ENCODE measurements at places on chromosomes 6 and 20. TPM values are rescaled to one million over a fixed set of nuclear protein-coding genes. Genes with fewer than 3 reads are reported as not detected.
A peak's percentile ranks its signal among the peaks of the same experiment; 100 is the strongest.

The BPIFB1 gene
- not detected for total RNA-seq

- no peaks in the 10 kb centered on the region for H3K27me3 ChIP-seq
- no peak overlapping the region for H3K27ac ChIP-seq
- no peak overlapping the region for H3K4me3 ChIP-seq
- H3K36me3 ChIP-seq, result no peaks in the 10 kb centered on the region
These were observed 88.8 kb downstream of the CD83 start for GRCh38 chr6:14206391-14206790.

GRCh38 chr6:113412589-113413357 is 444.4 kb upstream of the MARCKS start:
- no peak for DNase-seq
- no peaks in the 10 kb centered on the region for H3K27me3 ChIP-seq
- no peak overlapping the region for H3K4me3 ChIP-seq
- H3K4me1 ChIP-seq, result peaks cover 6% of the 10 kb centered on the region
- no peak overlapping the region for H3K27ac ChIP-seq

- no peak for DNase-seq
- H3K27ac ChIP-seq, result no peak overlapping the region
- peaks cover 3% of the 10 kb centered on the region for H3K4me1 ChIP-seq
- peak overlapping the region; percentile 40 for H3K4me3 ChIP-seq
These were observed 11.5 kb downstream of the SLC2A10 start for GRCh38 chr20:46720776-46721425.

GRCh38 chr6:42978487-42978838 is 518 bp downstream of the PEX6 start:
- H3K4me1 ChIP-seq, result peaks cover 28% of the 10 kb centered on the region
- peaks cover 14% of the 10 kb centered on the region for H3K27me3 ChIP-seq
- peak overlapping the region; percentile 93 for H3K4me3 ChIP-seq
- DNase-seq, result no peak

The FUT9 gene
- total RNA-seq, result 5.7 TPM

GRCh38 chr20:11350126-11351005 is 567.3 kb upstream of the BTBD3 start:
- H3K27ac ChIP-seq, result no peak overlapping the region
- DNase-seq, result no peak
- H3K36me3 ChIP-seq, result no peaks in the 10 kb centered on the region
- no peaks in the 10 kb centered on the region for H3K4me1 ChIP-seq
- no peaks in the 10 kb centered on the region for H3K27me3 ChIP-seq

DNA sequence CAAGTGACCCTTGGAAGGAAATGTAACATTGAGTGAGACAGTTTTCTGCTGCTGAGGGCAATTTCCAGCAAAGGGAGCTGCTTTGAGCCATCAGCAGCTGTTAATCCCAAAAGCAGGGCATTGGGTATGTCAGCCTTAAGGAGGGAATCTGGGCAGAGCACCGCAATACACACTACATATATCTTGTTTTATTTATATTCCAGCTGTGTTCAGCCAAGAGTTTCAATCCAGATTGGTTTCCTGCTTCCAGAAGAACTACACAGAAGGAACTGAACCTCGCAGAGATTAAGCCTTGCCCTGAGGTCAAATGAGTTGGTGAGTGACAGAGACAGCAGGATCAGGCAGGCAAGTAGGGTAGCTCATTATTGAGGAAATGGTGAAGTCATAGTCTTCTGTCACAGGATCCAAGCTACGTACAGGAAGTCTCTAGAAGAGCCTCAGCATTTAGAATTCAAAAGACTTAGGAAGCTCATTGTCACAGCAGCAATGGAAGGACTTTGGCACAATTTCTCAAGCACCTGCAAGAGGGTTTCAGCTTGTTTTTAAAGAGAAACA is 109.9 kb upstream of the HEY2 start:
- no peak overlapping the region for H3K4me3 ChIP-seq
- H3K36me3 ChIP-seq, result peaks cover 5% of the 10 kb centered on the region
- H3K27me3 ChIP-seq, result peaks cover 3% of the 10 kb centered on the region
- no peak for DNase-seq

DNA sequence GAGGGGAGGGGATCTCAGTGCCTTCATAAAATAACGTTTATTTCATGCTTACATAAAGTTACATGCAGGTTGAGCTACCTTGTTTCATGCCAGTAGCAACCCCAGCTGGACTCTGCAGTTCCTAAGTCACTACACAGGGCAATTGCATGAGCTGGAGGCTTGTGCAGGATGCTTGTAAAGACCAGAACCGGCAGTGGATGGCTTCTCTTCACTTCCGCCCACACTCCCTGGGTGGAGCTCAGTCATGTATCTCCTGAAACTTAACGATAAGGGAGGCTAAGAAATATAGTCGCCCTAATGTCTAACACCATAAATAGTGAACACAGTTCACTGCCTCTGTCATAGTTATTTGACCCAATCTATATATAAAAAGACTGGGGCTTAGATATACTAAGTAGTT is 99.4 kb upstream of the RAB32 start:
- no peak for DNase-seq
- H3K27me3 ChIP-seq, result no peaks in the 10 kb centered on the region
- no peaks in the 10 kb centered on the region for H3K36me3 ChIP-seq
- H3K4me1 ChIP-seq, result no peaks in the 10 kb centered on the region
- no peak overlapping the region for H3K27ac ChIP-seq

DNA sequence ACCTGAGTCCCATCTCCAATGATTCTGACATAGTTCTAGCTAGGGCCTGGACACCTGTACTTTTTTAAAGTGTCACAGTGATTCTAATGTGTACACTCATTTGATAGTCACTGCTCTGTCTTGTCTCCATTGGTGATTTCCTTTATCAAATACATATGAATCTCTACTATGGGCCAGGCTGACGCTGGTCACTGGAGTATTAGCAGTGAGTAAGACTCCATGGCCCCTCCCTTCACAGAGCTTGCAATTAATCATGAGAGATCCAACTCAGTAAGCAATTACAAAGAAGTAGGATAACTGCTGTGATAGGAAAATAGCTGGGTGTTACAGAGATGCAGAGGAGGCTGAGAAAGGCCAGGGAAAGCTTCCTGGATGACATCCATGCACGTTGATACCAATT is 19.3 kb upstream of the SASH1 start:
- H3K27ac ChIP-seq, result no peak overlapping the region
- H3K4me1 ChIP-seq, result peaks cover 3% of the 10 kb centered on the region
- DNase-seq, result no peak
- H3K4me3 ChIP-seq, result no peak overlapping the region
- H3K27me3 ChIP-seq, result no peaks in the 10 kb centered on the region

DNA sequence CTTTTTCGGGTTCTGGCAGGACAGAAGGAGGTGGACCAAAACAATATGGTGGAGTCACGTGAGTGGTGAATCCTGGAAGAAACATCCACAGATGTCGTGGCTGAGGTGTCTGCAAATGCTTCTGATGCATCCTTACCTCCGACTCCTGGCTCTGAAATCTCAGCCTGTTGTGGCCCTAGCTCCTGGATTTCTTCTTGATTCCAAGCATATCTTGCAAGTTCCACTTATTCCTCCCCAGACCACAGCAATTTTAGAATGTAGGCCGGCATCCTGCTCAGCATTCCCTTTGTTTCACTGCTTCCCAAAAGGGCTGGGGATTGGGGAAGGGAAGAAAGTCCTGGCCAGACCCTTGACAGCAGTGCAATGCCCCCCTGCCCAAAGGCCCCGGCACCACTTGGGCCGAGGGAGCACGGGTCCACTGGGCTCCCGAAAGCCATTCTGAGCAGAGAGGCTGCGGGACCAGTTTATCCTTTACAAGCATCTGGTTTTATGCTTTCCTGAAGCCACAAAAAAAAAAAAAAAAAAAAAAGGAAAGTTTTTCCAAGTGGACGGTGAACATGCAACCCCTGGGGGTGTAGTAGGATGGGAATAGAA is 200.9 kb upstream of the RNF24 start:
- H3K27me3 ChIP-seq, result peaks cover 3% of the 10 kb centered on the region
- no peaks in the 10 kb centered on the region for H3K36me3 ChIP-seq
- no peak overlapping the region for H3K4me3 ChIP-seq
- DNase-seq, result no peak

The TOX2 gene
- total RNA-seq, result 5.0 TPM

GRCh38 chr20:8809107-8809953 is 259.6 kb upstream of the PLCB4 start:
- H3K36me3 ChIP-seq, result no peaks in the 10 kb centered on the region
- no peaks in the 10 kb centered on the region for H3K27me3 ChIP-seq
- no peak overlapping the region for H3K4me3 ChIP-seq
- no peak overlapping the region for H3K27ac ChIP-seq
- H3K4me1 ChIP-seq, result peaks cover 23% of the 10 kb centered on the region
- DNase-seq, result no peak

GRCh38 chr6:99789767-99790166 is 183.1 kb downstream of the PRDM13 start:
- no peaks in the 10 kb centered on the region for H3K27me3 ChIP-seq
- no peak overlapping the region for H3K4me3 ChIP-seq
- H3K36me3 ChIP-seq, result no peaks in the 10 kb centered on the region
- H3K27ac ChIP-seq, result no peak overlapping the region
- no peak for DNase-seq

GRCh38 chr6:75423386-75423785 is 70.2 kb downstream of the FILIP1 start:
- H3K36me3 ChIP-seq, result no peaks in the 10 kb centered on the region
- peaks cover 30% of the 10 kb centered on the region for H3K4me1 ChIP-seq
- no peak for DNase-seq

GRCh38 chr6:119273272-119274196 is 76.0 kb downstream of the MAN1A1 start:
- H3K4me1 ChIP-seq, result peaks cover 14% of the 10 kb centered on the region
- no peak overlapping the region for H3K4me3 ChIP-seq
- peaks cover 4% of the 10 kb centered on the region for H3K27me3 ChIP-seq
- H3K27ac ChIP-seq, result no peak overlapping the region
- DNase-seq, result no peak

DNA sequence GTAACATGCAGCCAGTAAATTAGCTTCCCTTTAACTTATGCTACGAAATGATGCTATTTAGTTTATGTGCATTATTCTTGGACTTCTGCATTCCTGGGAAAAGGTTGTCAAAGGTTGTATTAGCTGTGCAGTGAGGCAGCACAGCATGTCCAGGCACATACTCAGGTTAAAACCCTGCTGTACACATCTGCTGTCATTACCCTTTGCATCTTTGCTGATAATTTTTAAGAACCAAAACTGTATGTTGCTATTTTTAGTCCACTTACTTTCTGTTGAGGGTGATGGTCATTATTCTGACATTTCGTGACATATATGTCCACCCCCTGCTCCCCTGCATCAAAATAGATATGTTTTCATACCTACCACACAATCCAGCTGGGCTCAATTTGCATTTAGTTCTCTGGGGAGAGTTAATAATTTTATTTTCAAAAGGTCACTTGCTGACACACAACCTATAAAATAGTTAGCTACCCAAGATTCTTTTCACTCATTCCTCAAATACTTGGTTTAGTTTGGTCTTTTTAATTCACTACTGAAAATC is 142.5 kb upstream of the SPACA1 start:
- no peak overlapping the region for H3K27ac ChIP-seq
- H3K4me1 ChIP-seq, result peaks cover 6% of the 10 kb centered on the region
- no peak overlapping the region for H3K4me3 ChIP-seq
- H3K36me3 ChIP-seq, result no peaks in the 10 kb centered on the region

DNA sequence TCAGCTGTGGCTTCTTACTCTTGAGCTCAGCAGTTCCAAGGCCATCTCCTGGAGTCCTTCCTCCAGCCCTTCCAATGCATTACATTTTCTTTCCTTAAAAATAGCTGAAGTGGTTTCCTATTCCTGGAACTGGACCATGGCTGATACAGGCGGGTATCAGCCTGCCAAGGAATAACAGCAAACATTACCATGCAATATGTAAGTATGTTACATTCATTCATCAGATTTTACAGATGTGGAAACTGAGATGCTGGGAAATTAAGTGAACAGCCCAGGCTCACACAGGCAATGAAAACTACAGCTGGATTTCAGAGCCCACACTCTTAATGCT is 100.4 kb downstream of the NRN1 start:
- H3K4me1 ChIP-seq, result no peaks in the 10 kb centered on the region
- no peak for DNase-seq
- no peaks in the 10 kb centered on the region for H3K27me3 ChIP-seq
- H3K4me3 ChIP-seq, result no peak overlapping the region

GRCh38 chr20:44117296-44118184 is 69.4 kb downstream of the JPH2 start:
- peaks cover 3% of the 10 kb centered on the region for H3K36me3 ChIP-seq
- no peak for DNase-seq
- H3K27ac ChIP-seq, result no peak overlapping the region

DNA sequence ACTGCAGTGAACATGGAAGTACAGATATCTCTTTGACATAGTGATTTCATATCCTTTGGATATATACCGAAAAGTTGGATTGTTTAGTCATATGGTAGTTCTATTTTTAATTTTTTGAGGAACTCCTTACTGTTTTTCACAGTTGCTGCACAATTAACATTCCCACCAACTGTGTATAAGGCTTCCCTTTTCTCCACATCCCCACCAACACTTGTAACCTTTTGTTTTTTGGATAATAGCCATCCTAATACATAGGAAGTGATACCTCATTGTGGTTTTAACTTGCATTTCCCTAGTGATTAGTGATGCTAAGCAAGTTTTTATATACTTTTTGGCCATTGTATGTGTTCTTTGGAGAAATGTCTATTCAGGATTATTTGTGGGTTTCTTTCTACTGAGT is 45.1 kb upstream of the TENT5A start:
- no peak overlapping the region for H3K4me3 ChIP-seq
- DNase-seq, result no peak
- H3K4me1 ChIP-seq, result peaks cover 10% of the 10 kb centered on the region
- H3K27ac ChIP-seq, result no peak overlapping the region
- H3K36me3 ChIP-seq, result no peaks in the 10 kb centered on the region

DNA sequence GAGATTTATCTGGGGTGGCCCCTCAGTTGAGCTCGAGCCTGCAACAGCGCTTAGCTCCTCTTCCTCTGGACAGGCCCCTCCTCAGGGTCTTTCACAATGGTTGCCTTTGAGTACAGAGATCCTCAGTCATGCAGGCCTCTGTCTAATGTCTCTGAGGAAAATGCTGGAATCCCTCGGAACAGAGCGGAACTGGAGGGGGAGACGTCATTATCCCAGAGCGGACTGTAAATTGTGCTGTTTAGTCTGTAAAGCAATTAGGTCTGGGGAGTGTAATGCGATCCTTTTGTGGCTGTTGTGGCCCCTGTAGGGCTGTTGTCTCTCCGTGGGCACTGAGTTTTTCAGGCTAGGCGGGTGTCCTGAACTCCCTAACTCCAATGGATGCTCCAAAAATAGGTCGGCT is 15.0 kb upstream of the DAAM2 start:
- no peak overlapping the region for H3K4me3 ChIP-seq
- H3K27ac ChIP-seq, result no peak overlapping the region
- H3K4me1 ChIP-seq, result no peaks in the 10 kb centered on the region
- no peak for DNase-seq
- H3K36me3 ChIP-seq, result no peaks in the 10 kb centered on the region

GRCh38 chr20:20017844-20018185 is 653 bp downstream of the NAA20 start:
- peaks cover 5% of the 10 kb centered on the region for H3K36me3 ChIP-seq
- DNase-seq, result no peak
- peak overlapping the region; percentile 80 for H3K4me3 ChIP-seq

Data from endothelial cell (in vitro differentiated cells).